ENCODE measurements at places on chromosomes 11 and 22.

DNA sequence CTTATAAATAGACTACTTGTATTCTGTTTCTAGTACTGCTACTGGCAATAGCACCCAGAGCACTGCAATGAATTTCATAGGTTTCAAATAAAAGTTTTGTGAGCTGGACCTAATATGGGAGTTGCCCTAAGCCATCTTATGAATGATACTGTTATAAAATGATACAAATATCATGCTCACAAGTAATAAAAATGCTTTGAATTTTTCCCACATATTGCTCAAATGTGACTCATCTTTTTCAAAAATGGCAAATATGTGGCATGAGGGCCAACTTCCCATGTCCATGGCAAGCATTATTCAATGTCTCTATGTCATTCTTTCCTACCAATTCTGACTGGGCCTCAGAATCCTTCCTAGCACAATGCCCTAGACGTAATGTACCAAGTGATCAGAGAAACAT is 137.6 kb downstream of the TRPC6 start:
- no peak for DNase-seq

GRCh38 chr11:13928566-13929251 is 33.8 kb upstream of the SPON1 start:
- no peak for DNase-seq

GRCh38 chr11:17873586-17873985 is 139.0 kb downstream of the KCNC1 start:
- no peak for DNase-seq

DNA sequence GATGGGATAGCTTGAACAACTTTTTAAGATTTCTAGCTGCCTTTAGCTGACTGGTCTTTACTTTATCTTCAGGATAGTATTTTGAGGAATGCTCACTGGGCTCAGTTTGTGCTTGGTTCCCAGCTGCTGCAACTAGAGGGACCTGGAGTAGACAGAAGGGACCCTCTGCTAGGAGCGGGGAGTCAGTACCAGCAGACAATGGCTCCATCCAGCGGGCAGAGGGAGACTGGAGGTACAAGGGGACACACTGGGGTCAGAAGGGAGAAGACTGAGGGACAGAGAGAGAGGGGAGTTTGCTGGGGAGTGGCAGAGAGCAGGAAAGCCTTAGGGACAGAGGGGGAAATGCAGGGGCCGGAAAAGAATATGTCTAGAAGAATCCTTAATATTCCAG is 22.0 kb upstream of the ACER3 start:
- DNase-seq: no peak

GRCh38 chr11:8429483-8429882 is 164.5 kb downstream of the STK33 start:
- no peak for DNase-seq

DNA sequence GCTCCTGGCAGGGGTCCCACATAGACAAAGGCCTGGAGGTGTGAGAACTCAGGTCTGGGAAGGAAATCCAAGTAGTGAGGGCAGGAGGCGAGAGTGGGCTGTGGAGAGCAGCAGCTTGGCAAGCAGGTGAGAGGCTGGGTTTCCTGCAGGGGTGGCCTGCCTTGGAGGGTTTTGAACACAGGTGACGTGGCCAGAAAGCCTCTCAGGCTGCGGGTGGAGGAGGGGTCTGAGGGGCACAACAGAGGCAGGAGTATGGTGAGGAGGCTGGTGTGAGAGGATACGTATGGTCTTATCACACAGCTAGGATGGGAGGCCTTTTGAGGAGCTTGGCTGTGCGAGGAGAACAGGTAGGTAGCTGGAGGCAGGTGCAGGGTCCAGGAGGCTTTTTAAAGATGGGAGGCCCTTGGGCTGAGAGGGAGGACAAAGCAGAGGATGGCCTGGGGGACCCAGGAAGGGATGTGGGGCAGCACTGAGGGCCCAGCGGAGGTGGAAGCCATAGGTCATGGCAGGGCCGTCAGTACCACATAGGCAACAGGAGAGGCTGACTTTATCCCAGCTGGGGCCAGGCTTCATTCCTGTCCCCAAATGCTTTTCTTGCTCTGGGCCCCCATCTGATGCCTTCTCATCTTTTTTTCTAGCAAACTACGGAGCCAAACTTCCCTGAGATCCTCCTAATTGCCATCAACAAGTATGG is 84.4 kb downstream of the MYO7A start:
- DNase-seq: no peak
